ENCODE measurements at places on chromosomes 16 and 17.

DNA sequence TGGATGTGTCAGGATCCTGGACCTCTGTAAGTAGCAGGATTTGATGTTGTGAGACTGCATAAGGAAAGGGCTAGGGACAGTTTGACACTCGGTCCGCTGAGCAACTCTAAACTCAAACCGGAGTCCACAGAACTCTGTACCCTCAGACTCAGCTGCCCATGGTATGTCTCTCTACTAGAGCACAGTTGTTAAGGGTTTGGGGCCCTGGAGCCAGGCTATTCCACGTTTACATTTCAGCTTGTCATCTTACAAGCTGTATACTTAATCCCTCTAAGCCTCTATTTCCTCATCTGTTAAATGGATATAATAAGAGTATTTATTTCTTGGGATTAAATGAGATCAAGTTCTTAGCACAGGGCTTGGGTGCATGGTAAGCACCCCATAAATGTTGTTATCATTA lies 27.9 kb downstream of the HOXB1 start:
- no peak for DNase-seq

DNA sequence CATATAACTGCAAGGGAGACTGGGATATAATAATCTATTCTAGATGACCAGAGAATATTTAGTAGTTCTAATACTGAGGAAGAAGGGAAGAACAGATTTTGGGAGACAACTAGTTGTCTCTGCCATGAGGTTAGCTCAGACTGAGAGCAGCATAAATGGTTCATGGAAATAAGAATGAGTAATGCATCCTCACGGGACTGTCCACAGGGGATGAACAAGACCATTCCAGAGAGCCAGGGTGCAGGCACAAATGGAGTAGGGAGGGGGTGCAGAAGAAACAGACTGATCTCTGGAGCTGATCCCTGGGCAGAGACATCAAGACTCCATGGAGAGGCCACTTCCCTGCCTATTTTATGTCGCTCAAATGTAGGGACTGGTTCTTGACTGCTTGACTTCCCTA lies 30.4 kb downstream of the NLRC5 start:
- DNase-seq, result peak; percentile 43

DNA sequence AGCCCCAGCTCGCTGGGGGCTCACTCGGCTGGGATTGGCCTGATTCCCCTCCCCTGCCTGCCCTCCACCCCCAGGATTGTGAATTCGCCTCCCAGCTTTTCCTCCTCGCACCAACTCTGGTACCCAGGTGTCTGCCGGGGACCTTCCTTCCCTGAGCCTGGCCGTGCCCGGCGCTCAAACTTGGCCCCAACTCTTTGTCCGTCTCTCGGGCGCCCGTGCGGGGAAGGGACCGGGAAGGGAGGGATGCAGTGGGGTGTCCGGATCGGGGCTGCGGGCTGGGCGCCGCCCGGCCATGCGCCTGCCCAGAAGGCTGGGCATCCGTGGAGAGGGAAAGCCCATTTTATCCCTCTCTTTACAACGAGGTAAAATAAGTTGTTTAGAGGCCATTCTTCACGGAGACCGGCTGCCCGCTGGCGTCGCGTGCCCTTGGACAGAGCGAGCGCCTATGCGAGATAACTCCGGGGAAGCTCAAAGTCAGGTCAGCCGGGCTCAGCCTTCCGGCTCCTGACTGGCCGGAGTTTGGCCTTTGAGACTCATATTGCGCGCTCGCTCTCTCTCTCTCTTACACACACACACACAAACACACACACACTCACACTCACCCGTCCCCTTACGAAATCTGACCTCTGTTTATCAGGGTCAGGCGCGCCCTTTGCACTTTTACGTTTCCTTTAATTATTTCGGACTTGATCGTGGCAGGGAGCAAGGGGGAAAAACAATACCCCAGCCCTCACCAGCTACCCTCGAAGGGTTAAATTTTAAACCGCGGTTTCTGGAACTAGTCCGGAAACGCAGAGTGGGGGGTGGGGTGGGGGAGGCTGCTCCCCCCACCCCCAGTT lies 774 bp upstream of the MAF start:
- no peak for DNase-seq

GRCh38 chr16:88740727-88741055 lies 34.4 kb downstream of the CTU2 start:
- no peak for DNase-seq

- DNase-seq, result peak; percentile 43
Observed at GRCh38 chr17:72560303-72561247, 439.8 kb downstream of the SOX9 start.

DNA sequence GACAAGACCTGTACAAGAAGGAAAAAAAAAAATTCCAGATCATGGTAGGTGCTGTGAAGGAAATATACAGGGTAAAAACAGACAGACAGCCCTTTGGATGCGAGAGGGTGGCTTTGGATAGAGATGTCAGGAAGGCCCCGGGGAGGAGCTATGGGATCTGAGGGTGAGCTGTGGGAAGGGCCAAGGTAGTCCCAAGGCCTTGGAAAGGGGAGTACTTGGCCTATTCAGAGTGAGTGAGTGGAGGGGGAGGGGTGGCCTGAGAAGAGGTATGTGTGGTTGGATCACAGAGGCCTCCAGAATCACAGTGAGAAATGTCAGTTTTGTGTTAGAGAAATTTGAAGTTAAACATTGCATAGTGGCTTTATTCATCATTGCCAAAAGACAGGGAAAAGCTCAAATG lies 31.2 kb upstream of the AKTIP start:
- no peak for DNase-seq

- DNase-seq, result peak; percentile 41
Observed at GRCh38 chr16:83779886-83780285, 27.9 kb upstream of the HSBP1 start.

DNA sequence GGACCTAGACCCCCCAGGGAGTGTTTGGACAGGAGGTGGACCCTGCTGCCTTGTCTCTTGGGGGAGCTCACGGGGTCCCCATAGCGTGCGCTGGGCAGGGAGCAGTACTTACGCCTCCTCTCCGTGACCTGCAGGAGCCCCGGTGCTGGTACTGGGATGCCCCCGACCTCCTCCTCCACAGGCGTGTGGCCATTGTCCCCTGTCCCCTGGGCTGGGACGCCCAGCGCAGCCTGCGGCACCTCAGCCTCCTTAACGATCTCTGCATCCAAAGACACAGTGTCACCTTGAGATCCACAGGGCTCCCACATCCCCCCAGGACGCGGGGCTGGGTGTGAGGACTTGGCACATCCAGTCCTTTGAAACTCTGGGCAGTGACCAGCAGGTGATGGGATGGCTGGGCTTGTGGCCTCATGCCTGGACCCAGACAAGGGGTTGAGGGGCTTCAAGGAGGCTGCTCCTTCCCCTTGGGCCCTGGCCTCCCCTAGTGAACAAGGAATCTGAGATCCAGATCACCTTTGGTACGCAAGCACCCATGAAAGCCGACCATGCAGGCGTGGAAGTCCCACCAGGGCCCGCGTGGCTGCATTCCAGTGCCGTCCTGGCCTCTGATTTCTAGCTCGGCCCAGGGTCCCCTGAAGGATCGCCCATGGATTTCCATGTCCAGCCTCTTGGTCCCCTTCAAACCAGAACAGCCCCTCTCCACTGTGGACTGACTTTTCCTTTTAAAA lies 9.9 kb downstream of the DBNDD1 start:
- no peak for DNase-seq

- no peak for DNase-seq
Observed at GRCh38 chr17:53818929-53819328, 3.8 kb upstream of the KIF2B start.

- DNase-seq, result no peak
Observed at GRCh38 chr16:50449800-50450199, 81.0 kb upstream of the BRD7 start.

- DNase-seq, result no peak
Observed at GRCh38 chr17:79970576-79971068, 65.0 kb downstream of the TBC1D16 start.

DNA sequence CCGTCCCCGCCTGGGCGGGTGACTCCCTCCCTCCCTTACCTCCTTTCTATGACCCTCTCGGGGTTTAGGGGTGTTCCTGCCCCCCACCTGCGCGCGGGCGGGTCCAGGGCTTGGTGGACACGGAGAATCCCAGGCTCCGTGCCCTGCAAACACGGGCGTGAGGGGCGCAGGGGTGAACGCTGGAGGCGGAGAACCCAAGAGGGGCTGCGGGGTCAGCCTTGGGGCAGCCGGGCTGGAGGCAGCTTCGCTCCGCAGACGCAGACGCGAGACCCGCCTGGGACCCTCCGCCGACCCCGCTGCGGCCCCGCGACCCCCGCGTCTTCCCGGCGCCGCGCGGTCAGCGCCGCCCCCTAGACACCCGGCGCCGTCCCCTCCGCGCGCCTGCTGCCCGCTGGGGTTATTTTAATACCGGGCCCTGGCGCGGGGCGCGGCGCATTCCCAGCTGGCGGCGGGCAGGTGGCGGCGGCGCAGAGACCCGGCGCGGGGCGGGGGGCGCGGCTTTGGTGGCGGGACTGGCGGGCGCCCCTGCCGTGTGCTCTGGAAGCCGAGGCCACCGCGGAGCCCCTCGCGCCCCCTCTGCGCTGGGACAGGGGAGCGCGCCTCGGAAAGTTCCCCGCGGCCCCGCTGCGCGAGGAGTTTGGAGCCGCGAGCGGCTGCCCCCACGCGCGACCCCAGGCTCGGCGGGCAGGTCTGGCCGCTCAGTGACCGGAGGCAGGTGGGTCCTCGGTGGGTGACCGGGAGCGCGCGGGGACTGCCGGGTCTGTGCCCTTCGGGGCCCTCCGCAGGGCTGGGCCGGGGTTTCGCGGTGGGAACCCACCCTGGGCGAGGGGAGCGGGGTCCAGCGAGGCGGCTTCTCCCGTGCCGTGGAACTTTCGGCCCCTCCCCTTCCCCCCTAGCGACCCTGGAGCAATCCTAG lies at the start of gene UTS2R:
Gene UTS2R, plus strand, starts transcription at position 433 of the 916 bp plus-strand sequence. CDS start 2,560 bp downstream, outside the sequence.
- no peak for DNase-seq
